ENCODE measurements at places on chromosomes 6 and 20.

DNA sequence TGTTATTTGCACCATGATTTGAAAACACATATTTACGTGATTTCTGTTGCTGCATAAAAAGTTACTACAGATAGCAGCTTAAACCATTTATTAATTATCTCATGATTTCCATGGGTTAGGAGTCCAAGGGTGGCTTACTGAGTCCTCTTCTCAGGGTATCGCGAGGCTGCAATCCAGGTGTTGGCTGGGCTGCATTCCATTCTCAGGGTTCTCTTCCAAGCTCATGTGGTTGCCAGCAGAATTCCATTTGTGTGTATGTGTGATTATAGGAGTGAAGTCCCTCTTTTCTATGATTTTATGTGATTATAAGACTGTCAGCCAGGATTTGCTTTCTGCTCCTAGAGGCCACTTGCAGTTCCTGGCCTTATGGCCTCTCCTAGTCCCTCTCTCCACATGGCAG is 135.1 kb downstream of the FAM83B start:
- DNase-seq = no peak

DNA sequence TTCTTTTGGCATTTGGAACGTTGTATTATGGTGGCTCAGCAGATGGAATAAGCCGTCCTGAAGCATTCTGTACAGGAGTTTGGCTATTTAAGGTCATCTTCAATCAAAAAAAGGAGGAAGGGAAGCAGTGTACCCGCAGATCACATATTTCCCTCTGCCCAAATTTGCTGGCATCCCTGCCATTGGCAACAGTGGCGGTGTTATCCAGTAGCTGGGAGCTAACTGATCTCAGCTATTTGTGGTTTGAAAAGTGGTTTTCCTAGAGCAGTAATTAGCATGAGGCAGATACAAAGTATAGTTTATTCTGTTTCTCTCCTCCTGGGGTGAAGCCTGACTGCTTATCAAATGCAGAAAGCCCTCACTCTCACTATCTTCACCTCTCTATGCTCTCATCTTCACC is 576.8 kb downstream of the QKI start:
- DNase-seq = no peak

GRCh38 chr6:107555449-107555848 is 65.5 kb downstream of the SOBP start:
- no peak for DNase-seq

GRCh38 chr20:47991875-47992488 is 206.7 kb upstream of the SULF2 start:
- no peak for DNase-seq

GRCh38 chr6:142942805-142943227 is 2.2 kb downstream of the HIVEP2 start:
- DNase-seq = no peak

DNA sequence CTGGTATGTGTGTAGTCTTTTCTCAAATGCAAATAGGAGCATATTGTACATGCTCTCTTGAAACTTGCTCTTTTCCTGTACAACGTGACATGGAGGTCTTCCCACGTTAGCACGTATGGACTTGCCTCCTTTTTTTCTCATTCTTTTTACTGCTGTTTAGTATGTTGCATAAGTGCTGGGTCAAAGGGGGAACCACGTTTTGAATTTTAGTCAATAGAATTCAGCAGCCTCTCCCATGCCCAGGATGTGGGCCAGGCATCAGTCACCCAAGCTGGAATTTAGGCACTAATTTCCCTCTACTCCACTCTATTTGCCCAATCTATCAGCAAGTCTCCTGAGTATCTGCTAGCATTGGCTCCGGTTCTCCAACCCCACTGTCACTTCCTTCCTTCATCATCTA is 41.5 kb upstream of the RNF24 start:
- DNase-seq = no peak

GRCh38 chr6:15961635-15962448 is 167.0 kb upstream of the MYLIP start:
- no peak for DNase-seq

DNA sequence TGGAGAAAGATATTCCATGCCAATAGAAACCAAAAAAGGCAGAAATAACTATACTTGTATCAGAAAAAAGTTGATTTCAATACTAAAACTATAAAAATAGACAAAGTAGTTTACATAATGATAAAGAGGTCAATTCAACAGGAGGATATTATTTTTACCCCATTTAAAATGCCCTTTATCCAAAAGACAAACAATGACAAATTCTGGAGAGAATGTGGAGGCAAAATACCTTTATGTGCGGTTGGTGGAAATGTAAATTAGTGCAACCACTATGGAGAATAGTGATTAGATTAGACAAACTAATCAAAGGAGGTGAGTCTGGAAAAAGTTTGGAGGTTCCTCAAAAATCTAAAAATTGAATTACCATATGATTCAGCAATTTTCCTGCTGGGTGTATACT is 1262.3 kb downstream of the GRIK2 start:
- DNase-seq = no peak

- no peak for DNase-seq
These were observed 126.8 kb upstream of the BEND6 start for GRCh38 chr6:56827908-56828649.

- no peak for DNase-seq
These were observed 25.1 kb downstream of the SERPINB9 start for GRCh38 chr6:2877960-2878359.

- DNase-seq = no peak
These were observed 50.4 kb downstream of the NOL4L start for GRCh38 chr20:32534661-32535240.

DNA sequence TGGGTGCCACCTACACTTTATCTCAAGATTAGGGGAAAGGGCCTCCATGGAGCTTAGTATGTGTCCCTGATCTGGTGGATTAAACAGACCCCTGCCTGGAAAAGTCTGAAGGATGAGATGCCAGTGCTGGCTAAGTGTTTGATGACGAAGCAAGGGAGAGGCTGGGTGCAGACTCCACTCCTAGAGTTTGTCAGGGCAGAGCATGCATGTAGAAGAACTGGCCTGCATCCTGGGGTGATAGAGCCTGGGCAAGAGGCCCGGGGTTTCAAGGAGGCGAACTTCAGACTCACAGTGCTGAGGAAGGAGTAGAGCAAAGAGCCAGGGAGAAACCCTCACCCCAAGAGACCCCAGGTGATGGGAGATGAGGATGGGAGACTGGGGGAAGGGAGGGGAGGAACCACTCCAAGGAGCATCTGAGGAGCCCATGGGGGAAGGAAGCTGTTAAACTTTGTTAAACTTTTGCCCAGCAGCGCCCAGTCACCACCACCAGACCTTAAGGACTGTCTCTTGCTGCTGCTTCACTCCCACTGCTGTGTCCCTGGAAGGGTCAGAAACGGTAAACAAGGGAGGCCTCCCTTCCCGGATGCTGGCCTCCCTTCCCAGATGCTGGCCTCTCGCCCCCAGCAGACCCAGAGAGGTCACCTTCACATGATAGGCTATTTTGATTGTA is 61.6 kb downstream of the RPRD1B start:
- no peak for DNase-seq

DNA sequence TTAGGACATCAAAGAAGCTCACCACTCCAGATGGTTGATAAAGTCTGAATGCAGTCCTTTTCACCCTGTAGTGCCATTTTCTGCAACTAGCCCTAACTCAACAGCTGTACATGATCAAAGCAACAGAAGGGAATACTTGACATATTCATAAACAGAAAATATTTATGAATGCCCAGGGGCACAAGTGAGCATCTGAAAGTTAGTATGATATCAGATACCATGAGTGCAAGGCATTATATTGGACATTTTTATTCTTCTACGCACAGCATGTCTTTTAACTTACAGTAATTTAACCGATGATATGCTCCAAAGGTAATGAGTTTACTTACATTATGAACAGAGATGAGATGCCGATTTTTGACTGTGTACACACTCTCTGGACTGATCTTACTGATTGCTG is 142.0 kb downstream of the MCHR2 start:
- DNase-seq = no peak

GRCh38 chr20:51766994-51767866 is 960 bp downstream of the ATP9A start:
- DNase-seq = peak; percentile 87
